ENCODE measurements at places on chromosomes 3 and 15.

- DNase-seq, result no peak
Observed at GRCh38 chr3:13088028-13089006, 15.1 kb upstream of the IQSEC1 start.

DNA sequence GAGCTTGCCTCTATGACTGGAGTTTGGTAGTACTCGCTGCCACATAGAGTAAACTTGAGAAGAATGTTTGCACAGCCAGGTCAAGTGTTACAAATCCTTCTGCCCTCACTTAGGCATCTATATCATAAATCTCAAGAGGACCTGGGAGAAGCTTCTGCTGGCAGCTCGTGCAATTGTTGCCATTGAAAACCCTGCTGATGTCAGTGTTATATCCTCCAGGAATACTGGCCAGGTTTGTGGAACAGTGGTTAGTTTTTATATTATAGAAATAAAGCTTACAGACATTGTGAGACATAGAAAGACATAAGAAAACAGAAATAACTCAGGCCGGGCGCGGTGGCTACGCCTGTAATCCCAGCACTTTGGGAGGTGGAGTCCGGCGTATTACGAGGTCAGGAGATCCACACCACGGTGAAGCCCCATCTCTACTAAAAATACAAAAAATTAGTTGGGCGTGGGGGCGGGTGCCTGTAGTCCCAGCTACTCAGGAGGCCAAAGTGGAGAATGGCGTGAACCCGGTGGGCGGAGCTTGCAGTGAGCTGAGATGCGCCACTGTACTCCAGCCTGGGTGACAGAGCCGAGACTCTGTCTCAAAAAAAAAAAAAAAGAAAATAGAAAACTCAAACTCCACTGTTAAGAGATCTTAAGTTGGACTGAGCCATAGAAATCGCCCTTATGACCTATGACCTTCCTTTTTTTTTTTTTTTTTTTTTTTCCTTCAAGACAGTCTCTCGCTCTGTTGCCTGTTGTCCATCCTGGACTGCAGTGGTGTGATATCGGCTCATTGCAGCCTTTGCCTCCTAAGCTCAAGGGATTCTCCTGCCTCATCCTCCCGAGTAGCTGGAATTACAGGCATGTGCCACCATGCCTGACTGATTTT lies 2.2 kb downstream of the RPSA start:
- no peak for DNase-seq

GRCh38 chr3:13008155-13008995 lies 64.9 kb downstream of the IQSEC1 start:
- DNase-seq, result no peak

DNA sequence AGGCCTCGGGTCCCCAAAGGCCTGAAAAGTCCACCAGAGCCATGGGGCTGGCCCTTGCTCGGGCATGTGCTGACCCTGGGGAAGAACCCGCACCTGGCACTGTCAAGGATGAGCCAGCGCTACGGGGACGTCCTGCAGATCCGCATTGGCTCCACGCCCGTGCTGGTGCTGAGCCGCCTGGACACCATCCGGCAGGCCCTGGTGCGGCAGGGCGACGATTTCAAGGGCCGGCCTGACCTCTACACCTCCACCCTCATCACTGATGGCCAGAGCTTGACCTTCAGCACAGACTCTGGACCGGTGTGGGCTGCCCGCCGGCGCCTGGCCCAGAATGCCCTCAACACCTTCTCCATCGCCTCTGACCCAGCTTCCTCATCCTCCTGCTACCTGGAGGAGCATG lies 1.2 kb downstream of the CYP1A2 start:
- no peak for DNase-seq

DNA sequence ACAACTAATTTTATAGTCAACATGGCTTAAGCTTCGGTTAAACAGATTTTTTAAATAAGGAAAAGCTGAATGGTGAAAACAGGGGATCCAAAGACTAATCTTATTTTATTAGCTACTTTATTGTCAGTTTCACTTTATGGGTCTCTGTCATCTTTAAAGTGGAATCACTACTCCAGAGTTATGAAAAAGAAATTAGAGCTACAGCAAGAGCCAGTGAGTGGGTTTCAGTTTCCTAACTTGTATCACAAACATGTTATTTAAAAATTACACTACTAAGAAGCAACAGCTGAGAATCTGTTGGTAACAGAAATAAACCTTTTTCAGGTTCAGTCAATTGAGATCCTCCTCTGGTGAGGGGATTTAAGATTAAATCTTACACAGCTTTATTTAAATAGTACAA lies 10.0 kb downstream of the PHC3 start:
- no peak for DNase-seq

DNA sequence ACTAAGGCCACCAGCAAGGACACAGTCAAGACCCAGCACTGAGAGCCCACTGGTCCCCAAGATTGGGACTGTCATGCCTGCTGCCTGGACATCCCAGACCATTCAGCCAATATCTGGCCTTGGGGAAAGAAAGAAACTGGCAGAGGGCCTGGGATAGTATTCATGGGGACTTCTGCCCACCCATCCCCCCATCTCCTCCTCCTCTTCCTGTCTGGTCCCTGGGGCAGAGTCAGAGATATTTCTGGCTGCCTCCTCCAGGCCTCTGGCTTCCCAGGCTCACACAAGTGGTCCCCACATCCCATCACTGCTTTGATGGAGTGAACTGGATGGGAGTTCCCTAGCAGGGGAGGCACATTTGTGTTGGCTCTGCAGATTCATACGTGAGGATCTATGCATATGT lies 4.2 kb upstream of the RASL12 start:
- DNase-seq, result peak; percentile 69
